ENCODE measurements at places on chromosomes 6 and 20. TPM values are rescaled to one million over a fixed set of nuclear protein-coding genes. Genes with fewer than 3 reads are reported as not detected.

Gene XRN2
- total RNA-seq: 121 TPM

Gene LTV1
- total RNA-seq: 17.0 TPM

Gene CASP8AP2
- 17.4 TPM for total RNA-seq

Gene SLC26A8
- total RNA-seq: under 0.01 TPM

Gene CASS4
- 0.05 TPM for total RNA-seq

Gene GHRH
- total RNA-seq: not detected

Gene MCCD1
- not detected for total RNA-seq

Gene RAB44
- not detected for total RNA-seq

Gene RSPH4A
- total RNA-seq: 0.68 TPM

Gene UNC5CL
- total RNA-seq: 0.14 TPM

All from dermis blood vessel endothelial cell (primary cell).